ENCODE measurements at places on chromosomes 1 and 21. TPM values are rescaled to one million over a fixed set of nuclear protein-coding genes. Genes with fewer than 3 reads are reported as not detected.

PSRC1 gene
- total RNA-seq = 6.9 TPM

FCRL3 gene
- total RNA-seq = not detected

THEMIS2 gene
- total RNA-seq = 20.2 TPM

EXO1 gene
- total RNA-seq = 4.3 TPM

INKA2 gene
- total RNA-seq = 10.4 TPM

BSND gene
- total RNA-seq = not detected

F11R gene
- 133 TPM for total RNA-seq

OLIG2 gene
- not detected for total RNA-seq

ZNF683 gene
- not detected for total RNA-seq

F13B gene
- not detected for total RNA-seq

APOBEC4 gene
- not detected for total RNA-seq

RPTN gene
- total RNA-seq = not detected

PRDX1 gene
- 556 TPM for total RNA-seq

GJA5 gene
- total RNA-seq = 0.10 TPM

PMVK gene
- 8.1 TPM for total RNA-seq

PHGDH gene
- 10.6 TPM for total RNA-seq

PIP5K1A gene
- total RNA-seq = 36.4 TPM

TFF2 gene
- total RNA-seq = not detected

SYPL2 gene
- not detected for total RNA-seq

H3-3A gene
- total RNA-seq = 333 TPM

PHC2 gene
- total RNA-seq = 162 TPM

LYPD8 gene
- not detected for total RNA-seq

KCNJ9 gene
- total RNA-seq = not detected

CRYAA gene
- total RNA-seq = not detected

PEF1 gene
- total RNA-seq = 97.8 TPM

DIO1 gene
- total RNA-seq = not detected

WNT3A gene
- not detected for total RNA-seq

SH3BGR gene
- total RNA-seq = 0.64 TPM

CNKSR1 gene
- 1.0 TPM for total RNA-seq

TPTE gene
- total RNA-seq = not detected

RGS18 gene
- total RNA-seq = not detected

TMCC2 gene
- 3.7 TPM for total RNA-seq

ESRRG gene
- 0.44 TPM for total RNA-seq

SFT2D2 gene
- total RNA-seq = 52.1 TPM

NBPF4 gene
- total RNA-seq = not detected

SPATA45 gene
- not detected for total RNA-seq

CELSR2 gene
- 4.3 TPM for total RNA-seq

FCGR3A gene
- total RNA-seq = not detected

All from glomerular endothelial cell (primary cell).